ENCODE measurements at places on chromosomes 1 and 21. TPM values are rescaled to one million over a fixed set of nuclear protein-coding genes. Genes with fewer than 3 reads are reported as not detected.

GJA4 gene
- not detected for total RNA-seq

ALX3 gene
- not detected for total RNA-seq

MAP10 gene
- not detected for total RNA-seq

CFAP141 gene
- not detected for total RNA-seq

NECAP2 gene
- total RNA-seq, result 55.0 TPM

MPL gene
- total RNA-seq, result 0.79 TPM

HAPLN2 gene
- total RNA-seq, result not detected

RHEX gene
- total RNA-seq, result not detected

TMEM183A gene
- total RNA-seq, result 92.5 TPM

PGLYRP4 gene
- total RNA-seq, result not detected

RASSF5 gene
- total RNA-seq, result 8.8 TPM

PPFIA4 gene
- total RNA-seq, result 0.16 TPM

PCBP3 gene
- total RNA-seq, result not detected

APOBEC4 gene
- total RNA-seq, result not detected

TMPRSS15 gene
- total RNA-seq, result not detected

SARS1 gene
- total RNA-seq, result 109 TPM

RSPH1 gene
- 2.7 TPM for total RNA-seq

GBP3 gene
- total RNA-seq, result 9.2 TPM

ANKRD45 gene
- total RNA-seq, result 0.47 TPM

EPS8L3 gene
- total RNA-seq, result 107 TPM

COL8A2 gene
- total RNA-seq, result not detected

CCDC30 gene
- total RNA-seq, result 0.44 TPM

SPRR2F gene
- total RNA-seq, result not detected

TBX15 gene
- total RNA-seq, result 0.03 TPM

FHL3 gene
- total RNA-seq, result 12.2 TPM

RPE65 gene
- total RNA-seq, result not detected

CIART gene
- not detected for total RNA-seq

SYCP1 gene
- total RNA-seq, result not detected

S100A1 gene
- total RNA-seq, result 0.15 TPM

CCDC27 gene
- total RNA-seq, result not detected

EPHA2 gene
- 331 TPM for total RNA-seq

LCA5L gene
- 0.81 TPM for total RNA-seq

CD244 gene
- total RNA-seq, result not detected

GOLT1A gene
- total RNA-seq, result 28.7 TPM

SLC5A3 gene
- 8.3 TPM for total RNA-seq

CTSK gene
- 1.5 TPM for total RNA-seq

OR14K1 gene
- not detected for total RNA-seq

ST6GALNAC5 gene
- total RNA-seq, result not detected

ADAM30 gene
- total RNA-seq, result not detected

TRPM2 gene
- total RNA-seq, result 0.60 TPM

IGSF9 gene
- total RNA-seq, result 6.5 TPM

CATSPERE gene
- not detected for total RNA-seq

CCT3 gene
- 389 TPM for total RNA-seq

DDAH1 gene
- 75.6 TPM for total RNA-seq

PCNX2 gene
- total RNA-seq, result 11.8 TPM

PDE9A gene
- total RNA-seq, result 8.4 TPM

HSD17B7 gene
- 26.4 TPM for total RNA-seq

OTUD3 gene
- 3.7 TPM for total RNA-seq

NPR1 gene
- not detected for total RNA-seq

G0S2 gene
- 3.2 TPM for total RNA-seq

REG4 gene
- 12.8 TPM for total RNA-seq

RXFP4 gene
- 3.1 TPM for total RNA-seq

All from HT-29 (cell line).